Femur (tissue), 1 donor: ENCODE measurements at places on chromosomes 13 and 19.
A peak's percentile ranks its signal among the peaks of the same experiment; 100 is the strongest.

- DNase-seq, result peak; percentile 90
These were observed at the start of gene ZNF793 for GRCh38 chr19:37506387-37507166. Gene ZNF793, plus strand, starts transcription at chr19:37506939. Its CDS starts 16,501 bp downstream, at chr19:37523440.

DNA sequence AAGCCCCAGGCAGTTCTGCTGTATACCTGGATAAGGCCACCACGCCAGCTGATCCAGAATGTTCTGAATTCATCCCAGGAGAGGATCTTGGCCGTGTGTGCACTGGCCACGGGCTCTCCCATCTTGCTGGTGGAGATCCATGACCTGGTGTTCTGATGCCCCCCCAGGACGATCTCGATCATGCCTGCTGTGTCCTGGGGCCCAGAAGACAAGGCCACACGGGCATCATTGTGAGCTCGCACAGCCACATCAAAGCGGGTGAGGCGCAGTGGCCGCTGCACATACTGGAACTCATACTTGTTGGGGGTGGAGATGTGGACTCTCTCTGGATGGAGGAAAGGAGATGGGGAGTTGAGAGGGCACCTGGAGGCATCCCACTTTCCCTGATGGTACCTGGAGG is 40.1 kb downstream of the F2RL3 start:
- DNase-seq, result no peak

DNA sequence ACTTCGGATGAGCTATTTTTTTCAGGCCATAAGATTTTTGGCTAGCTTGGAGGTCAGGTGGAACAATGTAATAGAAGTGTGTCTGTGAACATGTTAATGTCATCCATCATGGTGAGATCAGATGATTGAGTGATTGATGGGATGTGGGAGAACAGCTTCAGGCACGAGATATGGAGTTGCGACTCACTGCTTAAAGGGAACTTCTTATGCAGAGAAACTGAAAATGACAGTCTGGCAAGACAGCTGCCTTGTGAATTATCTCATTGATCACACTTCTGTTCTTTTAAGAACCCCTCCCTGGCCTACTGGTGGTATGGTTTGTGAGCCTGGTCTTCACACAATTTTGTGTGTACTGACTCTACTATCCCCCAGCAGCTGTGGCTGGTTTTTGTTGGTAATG is 96.0 kb downstream of the OLFM4 start:
- DNase-seq, result no peak

DNA sequence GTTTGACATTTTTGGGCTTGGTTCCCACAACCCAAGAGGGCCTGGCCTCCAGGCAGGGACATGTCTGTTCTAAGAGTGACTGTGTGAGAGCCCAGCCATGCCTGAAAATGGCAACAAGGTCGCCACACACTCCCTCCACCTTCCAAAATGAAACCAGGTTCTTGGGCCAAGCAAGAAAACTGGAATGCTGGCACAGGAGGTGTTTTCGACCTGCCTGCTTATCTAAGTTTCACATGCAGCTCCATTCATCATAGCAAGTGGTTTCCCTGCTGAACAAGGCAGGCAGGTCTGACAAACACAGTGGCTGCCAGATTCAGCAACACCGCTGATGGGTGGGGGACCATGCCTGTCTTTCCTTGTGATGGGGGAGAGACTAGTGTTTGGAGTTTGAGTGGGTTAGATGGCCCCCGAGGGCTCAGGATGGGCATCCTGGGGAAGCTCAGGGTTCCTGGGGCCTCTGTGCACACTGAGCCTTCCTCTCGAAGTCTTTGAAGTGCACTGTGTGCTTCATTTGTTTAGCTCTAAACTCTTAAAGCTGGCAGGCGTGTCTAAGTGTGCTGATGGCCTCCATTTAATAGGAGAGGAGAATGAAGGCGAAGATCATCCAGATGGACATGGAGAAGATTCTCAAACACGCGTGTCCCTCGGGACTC is 17.9 kb upstream of the GAS6 start:
- DNase-seq, result no peak

DNA sequence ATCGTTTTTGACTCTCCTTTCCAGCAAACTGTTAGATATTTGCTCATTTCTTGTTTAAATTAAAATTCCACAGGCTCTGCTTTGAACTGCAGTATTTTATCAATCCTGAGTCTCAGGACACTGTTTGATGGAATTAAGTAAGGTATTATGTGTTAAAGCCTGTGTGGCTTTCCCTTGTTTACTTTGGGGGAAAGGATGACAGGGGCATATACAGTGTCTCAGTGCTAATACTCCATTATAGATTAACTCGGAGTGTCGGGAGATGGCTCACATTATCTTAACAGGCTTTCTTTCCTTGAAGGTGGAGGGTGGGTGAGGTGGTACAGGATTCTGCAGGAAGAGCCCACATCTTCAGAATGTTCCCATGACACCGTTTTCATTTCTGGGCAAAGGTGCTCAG is 84.7 kb downstream of the SHISA2 start:
- no peak for DNase-seq

DNA sequence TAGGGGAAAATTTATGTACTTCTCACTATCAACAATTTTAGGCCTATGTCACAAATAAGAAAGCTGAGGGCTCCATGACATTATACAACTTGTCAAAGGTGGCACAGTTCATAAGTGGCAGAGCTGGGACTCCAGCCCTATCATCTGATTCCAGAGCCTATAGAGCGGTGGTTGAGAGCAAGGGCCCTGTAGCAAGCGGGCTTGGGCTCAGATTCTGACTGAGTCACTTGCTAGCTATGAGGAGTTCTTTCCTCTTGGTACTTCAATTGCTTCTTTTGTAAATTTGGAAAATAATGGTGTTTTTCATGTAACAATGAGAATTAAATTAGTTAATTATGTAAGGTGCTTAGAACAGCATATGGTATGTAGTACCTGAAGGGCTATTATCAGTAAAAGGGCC is 28.7 kb upstream of the FAM216B start:
- no peak for DNase-seq

GRCh38 chr19:55117663-55118391 is 390 bp upstream of the PPP1R12C start:
- peak; percentile 99 for DNase-seq

DNA sequence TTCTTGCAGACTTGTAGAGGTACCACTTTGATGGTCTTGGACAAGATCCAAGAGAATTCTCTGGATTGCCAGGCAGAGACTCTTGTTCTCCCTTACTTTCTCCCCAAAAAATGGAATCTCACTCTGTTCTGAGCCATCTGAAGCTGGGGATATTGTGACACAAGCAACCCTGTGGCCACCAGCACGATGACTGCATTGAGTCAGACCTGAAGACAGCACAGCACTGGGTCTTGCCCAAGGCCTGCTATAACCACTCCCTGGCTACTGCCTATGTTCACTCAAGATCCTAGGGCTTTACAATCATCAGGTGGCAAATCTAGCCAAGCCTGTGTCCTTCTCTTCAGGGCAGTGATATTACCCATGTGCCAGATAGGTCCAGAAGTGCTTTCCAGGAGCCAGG is 202.5 kb upstream of the SERP2 start:
- DNase-seq, result no peak

DNA sequence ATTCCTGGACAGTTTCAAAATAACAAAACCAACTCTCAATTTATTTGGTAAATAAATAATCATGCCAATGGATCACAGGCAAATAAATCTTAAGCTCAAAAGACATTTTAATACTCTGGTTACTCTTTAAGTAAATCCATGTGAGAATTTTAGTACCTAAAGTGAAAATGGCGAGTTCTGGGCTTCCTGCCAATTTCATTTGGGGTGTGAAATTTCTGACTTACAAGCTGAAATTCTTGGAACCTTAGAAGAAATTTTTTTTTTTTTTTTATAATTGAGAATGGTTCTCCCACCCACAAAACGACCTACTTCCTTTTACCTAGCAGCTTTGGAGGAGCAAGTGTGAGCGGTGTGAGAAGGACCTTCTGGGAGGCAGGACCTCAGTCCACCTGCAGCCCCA is 354.5 kb upstream of the NBEA start:
- DNase-seq, result no peak

GRCh38 chr19:16025108-16026101 is 50.9 kb upstream of the TPM4 start:
- peak; percentile 24 for DNase-seq

DNA sequence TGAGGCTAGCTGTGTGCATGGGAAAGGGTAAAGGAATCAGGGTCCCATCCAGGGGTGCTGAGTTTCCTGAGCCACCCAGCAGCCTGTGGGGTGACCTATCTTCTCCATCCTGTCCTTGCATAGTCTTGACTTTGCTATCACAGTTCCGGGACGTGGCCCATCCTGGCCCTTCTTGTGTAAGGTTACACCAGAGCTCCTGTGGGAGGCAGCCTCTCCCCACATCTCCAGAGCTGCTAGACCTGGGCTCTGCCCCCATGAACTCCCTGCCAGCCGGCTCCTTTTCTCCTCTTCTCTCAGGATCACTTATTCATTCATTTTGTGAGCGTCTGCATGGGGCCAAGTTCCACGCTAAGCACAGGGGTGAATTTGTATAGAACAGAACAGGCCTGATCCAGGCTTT is 238.9 kb downstream of the TSHZ3 start:
- no peak for DNase-seq

GRCh38 chr19:28208745-28209144 is 1004.2 kb downstream of the UQCRFS1 start:
- DNase-seq, result no peak

DNA sequence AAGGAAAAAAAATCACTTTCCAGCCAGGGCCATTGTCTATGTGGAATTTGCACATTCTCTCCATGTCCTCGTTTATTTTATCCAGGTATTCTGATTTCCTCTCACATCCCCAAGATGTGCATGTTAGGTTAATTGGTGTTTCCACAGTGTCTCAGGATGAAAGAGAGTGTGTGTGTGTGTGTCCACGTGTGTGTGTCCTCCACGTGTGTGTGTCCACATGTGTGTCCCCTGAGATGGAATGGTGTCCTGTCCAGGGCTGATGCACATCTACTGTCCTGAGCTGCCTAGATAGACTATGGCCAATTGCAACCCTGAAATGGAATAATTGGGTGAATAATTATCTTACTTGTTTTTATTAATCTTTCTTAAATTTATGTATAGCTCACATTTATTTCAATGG is 2436.5 kb downstream of the PCDH9 start:
- no peak for DNase-seq

DNA sequence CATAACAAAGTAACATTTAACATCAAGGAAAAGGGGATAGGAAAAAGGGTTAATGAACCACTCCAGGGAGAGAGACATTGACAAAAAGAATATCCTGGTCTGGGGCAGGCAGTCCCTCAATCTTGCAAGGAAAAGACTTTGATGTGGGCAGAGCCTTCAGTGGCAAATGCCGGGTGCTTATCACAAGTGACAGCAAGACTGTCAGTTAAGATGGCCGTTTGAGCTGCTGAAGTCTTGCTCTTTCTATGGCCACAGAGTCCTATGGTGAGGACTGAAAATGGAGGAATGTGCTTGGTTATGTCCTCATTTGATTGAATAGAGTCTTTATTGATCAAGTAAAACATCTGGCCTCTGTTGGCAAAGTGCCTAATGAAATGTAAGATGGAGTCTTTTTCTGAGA is 112.1 kb downstream of the B3GLCT start:
- DNase-seq, result no peak

- DNase-seq, result no peak
These were observed 10.6 kb downstream of the PCDH8 start for GRCh38 chr13:52837850-52838249.

- peak; percentile 54 for DNase-seq
These were observed 28.8 kb upstream of the TUBGCP3 start for GRCh38 chr13:112616586-112617362.

DNA sequence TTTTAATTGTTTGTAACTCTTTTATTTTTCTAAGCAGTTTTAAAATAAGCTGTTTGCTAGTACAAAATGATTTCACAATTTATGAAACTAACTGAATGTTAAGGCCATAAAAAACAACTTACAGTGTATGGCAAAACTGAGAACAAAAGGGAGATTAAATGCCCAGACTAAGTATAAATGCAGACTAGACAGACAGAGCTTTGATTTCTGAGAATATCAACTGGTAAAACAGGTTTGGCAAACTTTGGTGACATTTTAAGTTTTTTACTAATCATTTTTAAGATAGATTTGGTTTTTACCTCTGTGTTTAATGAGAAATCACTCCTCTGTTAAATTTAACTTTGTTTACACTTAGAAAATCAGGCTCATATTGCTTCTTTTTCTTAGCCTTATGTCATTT is 127.5 kb upstream of the KLF5 start:
- DNase-seq, result no peak

GRCh38 chr13:86087244-86087643 is 288.0 kb upstream of the SLITRK6 start:
- no peak for DNase-seq

GRCh38 chr19:4064149-4064495 is 2.6 kb downstream of the ZBTB7A start:
- DNase-seq, result no peak

- peak; percentile 67 for DNase-seq
These were observed 87.6 kb upstream of the SLC15A1 start for GRCh38 chr13:98839856-98840769.

GRCh38 chr19:54287456-54287855 is 6.5 kb upstream of the LILRB2 start:
- DNase-seq, result no peak

- no peak for DNase-seq
These were observed 62.1 kb downstream of the PEPD start for GRCh38 chr19:33459222-33460090.

GRCh38 chr13:60852886-60853285 is 455.9 kb downstream of the TDRD3 start:
- DNase-seq, result no peak

DNA sequence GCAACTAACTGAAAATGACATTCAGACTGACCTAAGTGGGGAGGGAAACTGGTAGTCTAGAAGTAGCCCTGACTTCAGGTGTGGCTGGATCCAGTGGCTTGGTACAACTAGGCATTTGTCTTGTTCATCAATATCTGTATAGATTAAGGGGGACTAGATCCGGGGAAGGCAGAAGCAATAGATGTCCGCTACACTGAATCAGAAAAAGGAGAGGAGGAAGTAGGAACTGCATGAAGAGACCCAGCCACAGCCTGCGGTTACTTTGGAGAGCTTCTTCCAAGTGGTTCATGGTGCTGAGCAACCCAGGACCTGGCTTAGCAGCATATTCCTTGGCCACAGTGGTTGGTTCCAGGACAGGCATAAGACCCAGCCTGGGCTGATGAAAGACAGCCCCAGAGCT is 9.9 kb upstream of the PRODH2 start:
- DNase-seq, result no peak

DNA sequence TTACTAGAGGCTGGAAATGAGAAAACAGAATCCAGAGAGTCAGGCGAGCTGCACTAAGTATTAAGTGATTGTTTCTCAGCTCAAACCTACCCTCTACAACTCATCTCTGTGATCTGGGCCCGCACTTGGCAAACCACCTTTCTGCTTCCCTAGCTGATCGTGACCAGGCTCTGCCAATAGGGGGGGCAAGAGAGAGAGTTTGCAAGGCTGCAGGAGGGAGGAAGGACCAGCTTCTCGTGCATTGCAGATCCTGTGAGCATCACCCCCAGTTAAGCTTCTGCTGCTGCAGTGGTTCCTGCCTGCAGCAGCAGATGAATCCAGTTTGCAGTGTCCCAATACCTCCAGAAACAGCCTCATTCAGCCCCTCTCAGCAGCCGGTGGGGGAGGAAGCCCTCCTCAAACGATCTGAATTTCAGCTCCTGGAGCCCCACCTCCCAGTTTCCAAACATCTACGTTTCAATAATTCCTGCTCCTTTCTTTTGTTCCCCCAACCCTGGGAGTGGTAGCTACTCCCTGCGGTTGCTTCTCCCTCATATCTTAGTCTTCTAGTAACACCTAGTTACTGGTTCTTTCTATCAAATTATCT is 20.0 kb downstream of the XRCC1 start:
- peak; percentile 76 for DNase-seq

GRCh38 chr13:100848304-100848703 is 173.7 kb upstream of the TMTC4 start:
- no peak for DNase-seq

GRCh38 chr13:44089452-44089851 is 209.7 kb downstream of the LACC1 start:
- no peak for DNase-seq
